ENCODE measurements at places on chromosomes 2 and 18.

DNA sequence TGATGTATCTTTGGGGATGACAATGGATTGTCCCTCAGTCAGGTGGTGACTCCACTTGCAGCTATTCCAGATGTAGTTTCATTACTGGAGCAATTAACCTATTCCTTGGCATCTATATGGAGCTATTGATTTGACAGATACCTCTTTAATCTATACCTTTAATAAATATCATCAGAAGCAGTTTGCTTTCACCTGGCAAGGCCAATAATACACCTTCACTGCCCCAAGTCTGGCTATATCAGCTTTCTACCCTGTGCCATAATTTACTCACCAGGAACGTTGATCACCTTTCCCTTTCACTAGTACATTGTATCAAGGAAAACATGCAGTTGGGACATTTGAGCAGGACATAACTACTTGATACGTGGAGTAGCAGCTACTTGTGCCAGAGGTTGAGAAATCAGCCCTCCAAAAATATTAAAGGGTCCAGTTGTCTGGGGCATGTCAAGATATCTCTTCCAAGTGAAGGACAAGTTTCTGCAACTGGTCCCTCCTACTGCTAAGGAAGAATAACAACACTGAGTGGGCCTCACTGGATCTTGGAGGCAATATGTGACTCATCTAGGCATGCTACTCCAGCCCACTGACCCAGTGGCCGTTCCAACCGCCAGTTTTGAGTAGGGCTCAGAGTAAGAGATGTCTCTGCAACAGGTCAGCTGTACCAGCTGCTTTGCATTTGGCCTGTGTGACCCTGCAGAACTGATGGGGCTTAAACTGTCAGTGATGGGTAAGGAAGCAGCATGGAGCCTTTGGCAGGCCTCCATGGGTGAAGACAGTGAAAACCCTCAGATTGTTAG is 67.0 kb downstream of the PSMG2 start:
- DNase-seq, result no peak

DNA sequence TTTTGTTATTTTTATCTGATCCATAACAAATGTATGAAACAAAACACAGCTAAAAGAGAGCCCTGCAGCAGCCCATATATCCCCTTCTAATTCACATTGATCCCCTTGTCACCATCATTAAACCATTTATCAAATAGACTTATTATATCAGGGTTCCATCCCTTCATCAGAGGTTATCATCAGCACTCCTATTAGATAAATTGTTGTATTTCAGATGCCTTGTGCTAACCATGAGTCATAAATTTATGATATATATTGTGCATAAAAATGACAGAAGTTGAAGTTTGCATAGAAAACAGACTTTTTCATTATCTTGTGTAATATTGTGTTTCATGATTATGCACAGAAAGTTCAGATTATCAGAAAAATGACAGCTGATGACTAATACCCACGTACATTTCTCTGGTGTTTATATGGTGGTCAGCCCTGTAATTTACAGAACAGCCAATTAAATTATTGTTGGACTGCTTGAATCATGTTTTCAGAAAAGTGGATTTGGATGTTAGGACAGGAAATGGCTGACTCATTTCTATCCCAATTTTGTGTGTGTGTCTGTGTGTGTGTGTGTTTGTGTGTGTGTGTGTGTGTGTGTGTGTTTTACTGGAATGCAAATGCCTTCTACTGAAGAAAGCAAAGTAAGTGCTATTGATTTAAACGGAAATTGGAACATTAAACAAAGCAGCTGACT is 80.9 kb downstream of the PPP1R1C start:
- no peak for DNase-seq

- DNase-seq, result no peak
Observed at GRCh38 chr2:98455494-98455976, 10.9 kb downstream of the INPP4A start.

DNA sequence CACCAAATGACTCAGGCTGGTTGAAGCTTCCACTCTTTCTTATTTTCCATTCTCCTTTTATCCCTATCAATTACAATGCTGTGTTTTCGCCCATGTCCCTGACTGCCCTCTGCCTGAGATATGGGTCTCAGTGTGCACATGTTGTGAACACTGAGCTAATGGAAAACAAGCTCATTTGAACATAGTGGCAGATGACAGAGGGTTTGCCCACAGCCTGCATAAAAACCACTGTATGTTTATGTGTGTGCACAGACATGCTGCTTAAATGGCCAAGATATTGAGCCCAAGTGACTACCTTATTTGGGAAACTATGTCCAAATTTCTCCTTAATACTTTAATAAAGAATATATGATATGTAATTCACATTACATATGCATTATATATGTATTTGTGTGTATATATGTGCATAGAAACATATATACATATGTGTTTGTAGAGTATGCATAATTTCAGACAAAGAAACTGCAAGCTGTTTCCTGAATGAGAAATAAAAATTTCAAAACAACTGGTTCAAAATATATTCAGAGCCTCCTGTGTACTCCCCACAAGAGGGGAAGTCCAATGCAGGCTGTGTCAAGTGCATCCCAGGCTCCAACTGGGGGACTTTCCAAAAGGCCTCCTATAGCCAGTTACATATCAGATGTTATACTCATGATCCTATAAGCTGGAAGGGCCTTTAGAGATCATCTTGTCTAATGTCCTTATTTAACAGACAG is 92.7 kb upstream of the CD302 start:
- DNase-seq, result no peak

- no peak for DNase-seq
Observed at GRCh38 chr18:46325895-46326294, 221.7 kb downstream of the HAUS1 start.

Measured in stimulated activated CD4-positive, alpha-beta T cell treated with anti-CD3 and anti-CD28 coated beads, TNF-alpha, amount 100 ng/mL, for 24 hours (primary cell).